Hematopoietic multipotent progenitor cell (in vitro differentiated cells): ENCODE measurements at places on chromosomes 12 and 14.

DNA sequence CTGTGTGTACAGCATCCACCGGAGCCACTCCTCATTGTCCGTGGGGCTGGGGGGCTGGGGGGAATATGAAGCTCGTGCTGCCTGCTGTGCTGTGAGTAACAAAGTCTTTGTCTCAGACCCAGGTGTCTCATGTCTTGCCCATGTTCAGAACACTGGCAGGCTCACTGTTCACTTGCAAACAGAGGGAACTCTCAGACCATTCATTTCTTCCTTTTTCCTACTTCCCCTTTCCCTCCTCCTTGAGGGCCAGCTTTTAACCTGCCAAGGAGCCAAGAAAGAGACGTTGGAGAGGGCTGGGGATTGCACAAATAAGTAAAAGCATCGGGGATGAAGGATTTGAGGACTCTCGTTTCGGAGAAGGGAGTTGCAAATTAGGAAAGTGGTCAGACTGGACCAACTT, 21.6 kb downstream of the GPR132 start:
- DNase-seq = no peak

DNA sequence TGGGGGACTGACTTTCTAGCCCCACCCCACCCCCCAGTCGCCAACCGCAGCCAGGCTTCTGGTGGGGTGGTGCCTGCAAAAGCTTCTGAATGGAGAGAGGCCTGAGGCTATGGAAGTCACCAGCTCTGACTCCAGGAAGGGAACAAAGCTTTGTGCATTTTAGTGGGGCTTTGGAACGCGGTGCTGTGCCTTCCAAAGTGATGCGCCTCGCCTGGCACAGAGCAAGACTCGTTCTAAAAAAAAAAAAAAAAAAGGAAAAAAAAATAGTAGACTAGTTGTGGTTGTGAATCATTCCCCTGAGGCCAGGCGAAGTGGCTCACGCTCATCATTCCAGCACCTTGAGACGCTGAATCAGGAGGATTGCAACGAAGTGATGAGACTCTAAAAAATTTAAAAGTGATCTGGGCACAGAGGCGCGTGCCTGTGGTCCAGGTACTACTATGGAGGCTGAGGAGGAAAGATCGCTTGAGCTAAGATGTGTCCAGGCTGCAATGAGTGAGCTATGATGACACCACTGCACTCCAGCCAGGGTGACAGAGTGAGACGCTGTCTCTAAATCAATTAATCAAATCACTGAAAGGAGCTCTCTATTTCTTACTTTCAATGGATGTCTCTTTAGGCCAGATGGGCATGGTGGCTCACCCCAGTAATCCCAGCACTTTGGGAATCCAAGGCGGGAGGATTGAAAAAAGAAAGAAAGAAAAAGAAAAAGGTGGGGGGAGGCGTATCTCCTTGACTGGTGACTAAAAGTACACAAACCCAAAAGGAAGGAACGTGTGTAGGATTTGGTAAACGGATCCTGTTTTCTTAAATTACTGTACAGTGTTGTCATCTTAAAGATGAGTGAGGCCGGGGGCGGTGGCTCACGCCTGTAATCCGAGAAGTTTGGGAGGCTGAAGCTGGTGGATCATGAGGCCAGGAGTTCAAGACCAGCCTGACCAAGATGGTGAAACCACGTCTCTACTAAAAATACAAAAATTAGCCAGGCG, 259.6 kb upstream of the ALG10B start:
- no peak for DNase-seq

GRCh38 chr12:75260316-75260715, 50.7 kb upstream of the KCNC2 start:
- no peak for DNase-seq

GRCh38 chr14:41859336-41859735, 252.7 kb downstream of the LRFN5 start:
- no peak for DNase-seq

- DNase-seq = peak; percentile 90
These were observed 50.5 kb upstream of the FBRSL1 start for GRCh38 chr12:132439333-132439904.

DNA sequence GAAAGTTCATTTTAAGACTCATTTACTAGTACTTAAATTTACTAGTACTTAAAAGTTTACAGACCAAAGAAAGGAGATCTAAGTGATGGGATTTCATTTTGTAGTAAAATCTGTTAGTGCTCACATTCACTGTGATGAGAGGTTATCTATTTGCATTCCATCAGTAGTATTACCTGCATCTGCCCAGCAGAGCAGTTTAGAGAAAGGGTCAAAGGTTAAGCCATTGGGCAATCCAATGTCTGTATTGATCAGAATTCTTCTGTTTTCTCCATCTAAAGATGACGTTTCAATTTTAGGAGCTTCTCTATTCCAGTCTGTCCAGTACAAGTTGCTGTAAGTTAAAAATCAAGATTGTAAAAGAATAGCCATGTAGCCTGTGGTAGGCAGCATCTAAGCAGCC, 18.3 kb downstream of the RTRAF start:
- DNase-seq = no peak
